ENCODE measurements at places on chromosomes 5 and 9. TPM values are rescaled to one million over a fixed set of nuclear protein-coding genes. Genes with fewer than 3 reads are reported as not detected.

DNA sequence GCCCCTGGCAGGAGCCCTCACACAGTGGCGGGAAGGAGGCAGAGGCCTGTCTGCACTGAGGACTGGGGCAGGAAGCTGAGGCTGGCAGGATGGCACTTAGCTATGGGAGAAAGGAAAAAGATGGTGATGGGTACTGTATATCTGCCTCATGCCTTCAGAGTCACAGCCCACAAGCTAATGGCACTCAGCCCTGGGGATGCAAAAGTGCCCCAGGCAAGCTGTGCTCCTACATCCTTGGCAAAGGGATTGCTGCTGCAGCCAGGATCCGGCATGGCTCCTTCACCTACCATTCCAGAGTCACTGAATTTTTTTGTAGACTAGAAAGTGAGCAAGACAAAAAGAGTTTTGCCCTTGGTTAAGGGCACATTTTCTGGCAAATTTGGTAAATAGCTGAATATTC lies 8.7 kb downstream of the ACSL6 start:
- no peaks in the 10 kb centered on the region for H3K27me3 ChIP-seq
- no peak overlapping the region for H3K27ac ChIP-seq
- H3K36me3 ChIP-seq, result no peaks in the 10 kb centered on the region
- no peak for DNase-seq
- H3K4me3 ChIP-seq, result no peak overlapping the region

DNA sequence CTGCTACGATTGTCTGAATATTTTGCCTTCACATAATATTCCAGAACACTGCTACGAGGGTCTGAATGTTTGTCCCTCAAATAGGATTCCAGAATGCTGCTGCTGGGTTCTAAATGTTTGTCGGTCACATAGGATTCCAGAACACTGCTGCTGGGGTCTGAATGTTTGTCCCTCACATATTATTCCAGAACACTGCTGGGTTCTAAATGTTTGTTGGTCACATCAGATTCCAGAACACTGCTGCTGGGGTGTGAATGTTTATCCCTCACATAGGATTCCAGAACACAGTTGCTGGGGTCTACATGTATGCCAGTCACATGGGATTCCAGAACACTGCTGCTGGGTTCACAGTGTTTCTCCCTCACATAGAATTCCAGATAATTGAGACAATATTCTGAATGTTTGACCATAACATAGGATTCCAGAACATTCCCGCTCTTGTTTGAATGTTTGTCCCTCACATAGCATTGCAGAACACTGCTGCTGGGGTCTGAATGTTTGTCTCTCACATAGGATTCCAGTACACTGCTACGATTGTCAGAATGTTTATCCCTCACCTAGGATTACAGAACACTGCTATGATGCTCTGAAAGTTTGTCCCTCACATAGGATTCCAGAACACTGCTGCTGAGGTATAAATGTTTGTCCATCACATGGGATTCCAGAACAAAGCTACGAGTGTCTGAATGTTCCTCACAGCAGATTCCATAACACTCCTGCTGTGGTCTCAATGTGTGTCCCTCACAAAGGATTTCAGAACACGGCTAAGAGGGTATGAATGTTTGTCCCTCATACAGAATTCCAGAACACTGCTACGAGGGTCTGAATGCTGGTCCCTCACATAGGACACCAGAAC lies 201.8 kb downstream of the FOXD4L6 start:
- no peak overlapping the region for H3K4me3 ChIP-seq
- no peaks in the 10 kb centered on the region for H3K36me3 ChIP-seq
- no peaks in the 10 kb centered on the region for H3K27me3 ChIP-seq
- DNase-seq, result no peak

DNA sequence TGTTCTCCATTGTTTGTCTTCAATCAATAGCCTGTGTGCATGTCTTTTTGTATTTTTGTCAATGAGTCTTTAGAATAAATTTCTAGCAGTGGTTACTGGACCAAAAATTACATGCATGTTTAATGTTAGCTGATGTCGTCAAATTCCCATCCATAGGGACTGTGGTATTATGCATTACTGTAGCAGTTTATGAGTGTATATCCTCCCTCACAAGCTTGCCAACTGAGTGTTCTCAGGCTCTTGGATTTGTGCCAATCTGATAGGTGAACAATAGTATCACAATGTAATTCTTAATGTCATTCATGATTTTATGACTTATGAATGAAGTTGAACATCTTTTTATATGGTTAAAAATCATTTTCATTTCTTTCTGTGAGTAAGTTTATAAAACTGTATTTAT lies 13.0 kb downstream of the SNX24 start:
- no peak overlapping the region for H3K27ac ChIP-seq
- H3K4me1 ChIP-seq, result no peaks in the 10 kb centered on the region
- no peak for DNase-seq
- H3K36me3 ChIP-seq, result no peaks in the 10 kb centered on the region
- H3K4me3 ChIP-seq, result no peak overlapping the region

DNA sequence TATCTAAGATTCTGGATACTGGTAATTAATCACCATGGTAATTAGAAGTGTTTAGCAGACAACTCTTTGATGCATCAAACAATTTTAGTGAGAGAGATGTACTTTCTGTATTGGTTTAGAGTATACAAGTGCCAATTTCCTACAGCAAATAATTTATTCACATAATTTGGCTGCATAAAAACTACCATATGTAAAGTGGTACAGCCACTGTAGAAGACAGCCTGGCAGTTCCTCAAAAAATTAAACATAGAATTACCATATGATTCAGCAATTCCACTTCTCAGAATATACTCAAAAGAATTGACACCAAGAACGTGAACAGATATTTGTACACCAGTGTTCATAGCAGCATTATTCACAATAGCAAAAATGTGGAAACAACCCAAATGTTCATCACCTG lies 36.2 kb downstream of the PHAX start:
- DNase-seq, result no peak
- no peak overlapping the region for H3K27ac ChIP-seq
- H3K4me1 ChIP-seq, result no peaks in the 10 kb centered on the region
- no peaks in the 10 kb centered on the region for H3K27me3 ChIP-seq
- H3K4me3 ChIP-seq, result no peak overlapping the region

DNA sequence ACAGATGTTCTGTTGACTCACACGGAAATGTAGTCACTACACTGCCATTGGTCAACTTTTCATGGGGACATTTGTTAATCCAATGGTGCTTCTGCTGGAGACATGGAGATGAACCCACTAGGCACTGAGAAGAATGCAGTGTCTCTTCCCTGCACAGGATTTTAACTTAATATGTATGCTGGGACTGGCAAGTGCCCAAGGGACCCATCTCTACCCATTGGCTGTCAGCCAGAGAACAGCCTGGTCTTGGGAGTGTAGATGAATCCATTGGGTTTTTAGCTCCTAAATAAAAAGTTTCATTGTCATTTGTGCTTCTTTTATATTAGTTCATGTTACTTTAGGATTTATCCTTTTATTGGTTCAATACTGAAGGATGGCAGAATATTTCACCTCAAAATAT lies 195.8 kb upstream of the CDH6 start:
- no peak overlapping the region for H3K4me3 ChIP-seq
- no peaks in the 10 kb centered on the region for H3K36me3 ChIP-seq
- no peaks in the 10 kb centered on the region for H3K27me3 ChIP-seq
- DNase-seq, result no peak
- no peak overlapping the region for H3K27ac ChIP-seq
- H3K4me1 ChIP-seq, result no peaks in the 10 kb centered on the region

DNA sequence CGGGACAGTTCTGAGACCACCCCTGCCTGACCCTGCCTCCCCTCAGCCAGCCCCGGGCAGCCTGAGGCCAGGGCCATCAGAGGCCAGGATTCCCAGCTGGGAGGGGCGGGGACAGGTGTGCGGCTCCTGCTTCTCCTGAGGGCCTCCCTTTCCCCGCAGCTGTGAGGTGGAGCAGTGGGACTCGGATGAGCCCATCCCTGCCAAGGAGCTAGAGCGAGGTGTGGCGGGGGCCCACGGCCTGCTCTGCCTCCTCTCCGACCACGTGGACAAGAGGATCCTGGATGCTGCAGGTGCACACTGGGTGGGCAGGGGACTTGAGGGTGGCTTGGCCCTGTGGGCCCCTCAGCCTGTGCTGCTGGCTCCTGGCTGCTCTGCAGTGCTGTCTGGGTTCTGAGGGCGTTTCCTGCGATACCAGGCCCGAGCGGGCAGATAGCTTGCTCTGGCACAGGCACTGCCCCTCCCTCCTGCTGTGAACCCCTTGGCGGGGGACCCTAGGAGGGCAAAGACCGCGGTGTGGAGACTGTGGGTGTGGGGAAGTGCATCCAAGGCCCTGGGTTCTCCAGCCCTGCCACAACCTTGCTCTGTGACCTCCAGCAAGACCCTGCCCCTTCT lies 2.3 kb downstream of the GRHPR start:
- H3K27me3 ChIP-seq, result no peaks in the 10 kb centered on the region
- H3K36me3 ChIP-seq, result peaks cover 3% of the 10 kb centered on the region
- no peaks in the 10 kb centered on the region for H3K4me1 ChIP-seq
- H3K4me3 ChIP-seq, result no peak overlapping the region

GRCh38 chr9:11064909-11065308 lies 452.1 kb upstream of the PTPRD start:
- no peak overlapping the region for H3K4me3 ChIP-seq
- no peaks in the 10 kb centered on the region for H3K4me1 ChIP-seq
- no peak overlapping the region for H3K27ac ChIP-seq
- no peaks in the 10 kb centered on the region for H3K36me3 ChIP-seq

Gene FAM13B
- 38.0 TPM for total RNA-seq

All from lung (tissue), 17 donors.